ENCODE measurements at places on chromosomes 2 and 18. TPM values are rescaled to one million over a fixed set of nuclear protein-coding genes. Genes with fewer than 3 reads are reported as not detected.

XDH gene
- total RNA-seq, result not detected

TRIM43 gene
- 0.25 TPM for total RNA-seq

CFAP53 gene
- 0.51 TPM for total RNA-seq

FOXD4L1 gene
- total RNA-seq, result 0.14 TPM

- no peak overlapping the region for H3K4me3 ChIP-seq
- no peak for DNase-seq
- no peaks in the 10 kb centered on the region for H3K36me3 ChIP-seq
These were observed 109.2 kb upstream of the COPS8 start for GRCh38 chr2:236976266-236977062.

- H3K36me3 ChIP-seq, result no peaks in the 10 kb centered on the region
- no peak overlapping the region for H3K4me3 ChIP-seq
- H3K27ac ChIP-seq, result no peak overlapping the region
- H3K4me1 ChIP-seq, result no peaks in the 10 kb centered on the region
- H3K27me3 ChIP-seq, result no peaks in the 10 kb centered on the region
These were observed 70.5 kb downstream of the CSRNP3 start for GRCh38 chr2:165539985-165540384.
